ENCODE measurements at places on chromosomes 12 and 14.

GRCh38 chr14:49769171-49769570 lies 1.2 kb downstream of the KLHDC2 start:
- no peak for DNase-seq

DNA sequence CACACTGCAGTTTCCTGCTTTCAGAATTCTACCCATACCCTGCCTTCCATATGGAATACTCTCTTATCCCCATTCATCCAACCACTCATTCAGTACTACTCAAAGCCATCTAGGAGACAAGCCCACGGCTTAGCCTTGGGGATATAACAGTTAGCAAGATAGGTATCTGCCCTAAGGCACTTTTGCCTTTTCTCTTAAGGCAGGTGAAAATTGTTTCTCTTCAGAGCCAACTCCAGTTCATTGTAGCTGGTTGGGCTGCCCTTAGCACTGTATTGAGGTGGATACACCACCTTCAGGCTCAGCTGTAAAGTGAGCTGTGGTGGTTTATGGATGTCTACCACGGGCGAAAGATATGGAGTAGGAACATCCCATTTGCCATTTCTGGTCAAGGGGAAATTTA lies 729.7 kb upstream of the TBX3 start:
- no peak for DNase-seq

DNA sequence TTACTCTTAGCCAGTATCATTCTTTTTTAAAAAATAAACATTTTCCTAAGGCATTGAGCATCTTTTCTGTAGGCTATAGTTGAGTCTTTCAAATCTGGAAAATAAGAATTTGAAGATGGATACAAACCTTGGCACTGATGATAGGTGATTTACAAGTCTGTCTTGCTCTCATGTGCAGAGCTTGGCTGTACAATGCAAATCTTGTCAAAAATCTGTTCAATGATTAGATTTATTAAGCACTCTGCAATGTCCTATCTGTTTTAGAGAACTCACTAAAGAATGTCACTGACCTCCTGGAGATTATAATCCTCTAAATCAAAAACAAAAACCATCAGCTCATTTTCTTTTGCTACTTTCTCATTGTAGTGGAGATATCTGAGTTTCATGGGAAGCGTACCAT lies 42.8 kb upstream of the AMIGO2 start:
- DNase-seq, result no peak

GRCh38 chr14:64720131-64720576 lies 15.9 kb downstream of the PLEKHG3 start:
- no peak for DNase-seq

GRCh38 chr14:56807386-56808109 lies 2.7 kb downstream of the OTX2 start:
- no peak for DNase-seq

Measured in stimulated activated CD8-positive, alpha-beta memory T cell treated with anti-CD3 and anti-CD28 coated beads, Interleukin-2, amount 100 ng/mL, for 48 hours (primary cell).